ENCODE measurements at places on chromosomes 13 and 19.
A peak's percentile ranks its signal among the peaks of the same experiment; 100 is the strongest.

DNA sequence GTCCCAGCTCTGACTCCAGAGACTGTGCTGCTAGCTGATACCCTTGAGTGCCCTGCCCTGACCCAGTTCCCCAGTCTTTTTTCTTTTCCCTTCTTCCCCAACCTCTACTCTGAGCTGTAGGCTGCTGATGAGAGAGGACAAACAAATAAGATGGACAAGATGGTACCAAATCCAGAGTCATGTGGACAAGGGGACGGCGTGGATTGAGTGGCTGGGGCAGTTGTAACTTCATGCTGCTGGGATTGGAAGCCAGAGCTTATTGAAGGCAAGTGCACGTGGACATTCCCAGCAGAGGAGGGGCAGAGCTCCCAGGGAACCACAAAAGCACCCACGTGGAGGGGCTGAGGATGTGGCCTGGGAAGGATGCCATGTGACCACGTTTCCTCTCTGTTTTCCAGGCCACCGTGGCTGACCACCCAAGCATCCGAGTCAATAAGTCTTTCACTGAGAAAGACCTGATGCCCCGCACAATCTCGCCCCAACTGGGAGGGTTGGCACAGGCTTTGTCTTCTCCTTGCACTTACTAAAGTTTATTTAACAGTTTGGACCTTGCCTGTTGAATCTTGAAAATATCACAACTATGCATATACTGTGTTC lies 323.3 kb upstream of the ZNF507 start:
- DNase-seq = no peak

DNA sequence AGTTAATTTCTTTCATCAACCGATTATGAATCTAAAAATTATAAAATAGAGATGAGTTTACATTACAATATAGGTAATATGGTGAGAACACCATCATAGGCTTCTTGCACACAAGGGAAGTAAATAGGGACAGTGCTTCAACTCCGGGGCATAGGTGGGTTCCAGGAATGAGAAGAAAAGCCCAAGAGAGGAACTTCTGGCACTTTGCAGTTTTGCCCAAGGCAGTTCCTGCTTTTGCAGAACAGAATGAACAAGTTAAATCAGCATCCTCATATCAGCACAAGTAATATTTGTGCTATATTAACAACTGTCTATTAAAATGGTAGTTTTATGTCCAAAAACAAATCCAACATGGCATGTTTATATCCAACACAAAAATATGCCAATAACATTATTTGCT lies 60.1 kb downstream of the DACH1 start:
- no peak for DNase-seq

DNA sequence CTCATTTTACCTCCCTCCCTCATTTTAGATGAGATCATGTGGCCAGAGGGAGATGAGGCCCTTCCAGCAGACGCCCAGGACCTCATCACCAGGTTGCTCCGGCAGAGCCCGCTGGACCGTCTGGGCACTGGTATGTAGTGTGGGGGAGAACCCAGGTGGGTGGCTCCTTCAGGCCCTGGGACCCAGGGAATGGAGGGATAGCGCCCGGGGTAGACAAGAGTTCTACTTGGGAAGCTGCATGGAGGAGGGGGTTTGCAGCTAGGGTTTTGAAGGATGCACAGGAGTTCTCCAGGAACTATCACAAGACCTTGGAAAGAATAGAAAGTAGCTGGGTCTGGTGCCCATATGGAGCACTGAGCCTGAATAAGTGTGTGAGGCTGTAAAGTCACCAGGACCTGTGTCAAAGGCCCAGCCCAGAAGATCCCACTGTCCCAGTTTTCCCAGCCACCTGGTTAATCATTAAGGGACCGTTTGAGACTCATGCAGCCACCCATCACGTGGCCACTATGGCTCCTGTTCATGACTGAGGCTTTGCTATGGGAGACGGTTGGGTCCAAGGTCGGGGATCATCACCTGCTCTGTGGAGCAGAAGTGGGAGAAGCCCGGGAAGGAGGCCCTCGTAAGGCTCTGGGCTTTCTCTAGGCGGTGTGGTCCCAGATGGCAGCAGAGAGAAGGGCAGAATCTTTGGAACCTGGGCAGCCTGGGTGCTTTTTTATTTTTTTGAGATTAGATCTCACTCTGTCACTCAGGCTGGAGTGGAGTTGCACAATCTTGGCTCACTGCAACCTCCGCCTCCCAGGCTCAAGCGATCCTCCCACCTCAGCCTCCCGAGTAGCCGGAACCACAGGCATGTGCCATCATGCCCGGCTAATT lies 17.0 kb upstream of the PIK3R2 start:
- no peak for DNase-seq

- no peak for DNase-seq
Measured at GRCh38 chr19:32652894-32653598, 21.9 kb downstream of the ANKRD27 start.

GRCh38 chr13:46342538-46342937 lies 44.5 kb downstream of the RUBCNL start:
- DNase-seq = no peak

GRCh38 chr13:41905600-41906254 lies 55.2 kb downstream of the VWA8 start:
- peak; percentile 40 for DNase-seq

- no peak for DNase-seq
Measured at GRCh38 chr13:61795580-61795979, 379.9 kb upstream of the PCDH20 start.

GRCh38 chr13:31096654-31097302 lies 64.9 kb downstream of the HSPH1 start:
- no peak for DNase-seq

DNA sequence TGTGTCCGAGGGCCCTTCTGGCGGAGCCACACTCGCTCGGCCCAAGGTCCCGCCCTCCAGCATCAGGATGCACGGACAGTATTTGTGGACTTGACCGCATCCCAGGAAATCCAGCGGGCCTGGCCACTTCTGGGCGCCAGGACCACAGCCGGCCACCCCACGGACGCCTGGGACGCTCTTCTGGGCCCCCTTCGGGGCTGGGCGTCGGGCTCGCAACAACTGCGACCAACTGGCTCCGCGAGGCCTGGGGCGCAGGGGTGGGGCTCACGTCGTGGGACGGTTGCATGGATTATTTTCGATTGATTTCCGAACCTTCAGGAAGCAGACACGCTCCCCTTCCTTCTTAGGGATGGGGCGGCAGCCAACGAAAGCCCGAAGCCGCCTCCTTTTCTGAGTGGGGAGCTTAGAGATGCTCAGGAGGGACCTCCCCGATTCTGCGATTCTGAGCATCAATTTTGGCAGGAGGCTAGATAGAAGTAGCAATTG lies 521 bp upstream of the NUP58 start:
- no peak for DNase-seq

- DNase-seq = no peak
Measured at GRCh38 chr13:46639033-46639981, 86.3 kb downstream of the LRCH1 start.

DNA sequence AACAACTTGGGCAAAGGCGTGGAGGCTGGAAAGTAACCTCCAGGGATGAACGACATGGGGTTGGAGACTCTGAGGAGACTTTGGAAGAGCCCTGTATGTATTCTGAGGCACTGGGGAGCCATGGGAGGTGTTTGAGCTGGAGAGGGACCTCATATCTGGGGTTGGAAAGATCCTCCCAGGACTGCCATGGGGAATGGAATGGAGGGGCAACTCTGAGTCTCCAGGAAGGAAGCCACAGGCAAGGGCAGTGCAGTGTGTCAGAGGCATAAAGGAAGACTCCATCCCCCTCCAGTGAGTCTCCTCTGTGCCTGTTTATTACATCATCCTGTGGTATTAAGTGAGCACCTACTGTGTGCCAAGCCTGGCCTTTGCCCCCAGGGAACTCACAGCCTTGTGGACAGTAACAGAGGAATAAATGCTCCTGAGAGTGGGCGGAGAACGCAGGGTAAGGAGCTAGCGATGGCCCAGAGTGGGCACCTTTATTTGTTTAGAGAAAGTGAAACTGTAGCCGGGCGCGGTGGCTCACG lies 7.7 kb downstream of the PEAK3 start:
- no peak for DNase-seq

DNA sequence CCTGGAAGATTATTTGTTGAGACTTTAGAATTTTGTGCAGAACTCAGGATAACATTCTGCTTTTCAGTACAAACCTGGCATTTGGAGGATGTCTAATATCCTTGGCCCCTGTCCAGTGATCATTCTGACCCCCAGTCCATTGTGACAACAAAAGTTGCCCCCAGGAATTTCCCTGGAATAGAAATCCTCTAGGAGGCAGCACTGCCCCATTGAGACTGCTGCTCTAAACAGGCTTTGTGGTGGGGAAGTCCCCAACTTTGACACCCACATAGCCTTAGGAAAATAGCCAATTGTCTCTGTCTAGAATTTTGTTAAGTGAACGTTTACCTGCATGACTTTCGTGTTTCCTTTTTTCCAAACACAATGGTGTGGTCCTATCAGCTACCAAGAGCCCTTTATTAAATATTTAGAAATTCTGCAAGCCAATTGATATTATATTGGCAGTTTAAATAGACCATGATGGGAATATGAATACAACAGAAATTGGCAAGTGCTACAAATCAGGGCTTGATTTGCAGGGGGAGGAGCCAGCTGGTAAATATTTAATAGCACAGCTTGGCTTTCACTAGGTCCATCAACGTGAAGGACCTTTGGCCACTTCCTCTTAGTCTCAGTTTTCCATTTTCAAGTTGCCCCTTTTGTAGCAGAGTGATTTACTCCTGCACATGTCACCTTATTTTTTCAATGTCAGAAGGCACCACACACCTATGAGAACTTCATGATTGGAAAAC lies 451.7 kb downstream of the EFNB2 start:
- DNase-seq = peak; percentile 15

- no peak for DNase-seq
Measured at GRCh38 chr13:20715330-20715712, 11.8 kb downstream of the IL17D start.

DNA sequence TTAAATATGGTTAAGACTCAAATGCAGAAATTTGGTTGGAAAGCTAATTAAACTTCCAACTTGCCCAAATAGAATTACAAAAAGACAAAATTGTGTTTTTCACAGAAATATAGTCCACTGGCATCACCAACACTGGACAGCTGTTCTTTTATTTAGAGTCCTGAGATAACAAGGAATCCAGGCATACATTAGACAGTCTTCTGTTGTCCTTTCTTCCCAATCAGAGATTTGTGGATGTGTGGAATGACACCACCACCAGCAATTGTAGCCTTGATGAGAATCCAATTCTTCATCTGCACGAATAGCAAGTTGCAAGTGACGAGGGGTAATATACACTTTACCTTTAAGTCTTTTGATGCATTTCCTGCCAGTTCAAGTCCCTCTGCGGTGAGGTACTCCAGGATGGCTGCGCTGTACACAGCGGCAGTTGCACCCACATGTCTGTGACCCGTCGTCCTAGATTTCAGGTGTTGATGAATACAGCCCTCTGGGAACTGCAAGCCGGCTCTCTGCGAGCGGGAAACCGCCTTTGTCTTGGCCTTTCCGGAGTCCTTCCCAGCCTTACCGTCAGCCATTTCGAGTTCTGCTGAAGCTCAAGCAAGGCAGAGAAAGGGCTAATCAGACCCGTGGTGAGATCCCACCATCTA lies 14.7 kb downstream of the UBAC2 start:
- no peak for DNase-seq

DNA sequence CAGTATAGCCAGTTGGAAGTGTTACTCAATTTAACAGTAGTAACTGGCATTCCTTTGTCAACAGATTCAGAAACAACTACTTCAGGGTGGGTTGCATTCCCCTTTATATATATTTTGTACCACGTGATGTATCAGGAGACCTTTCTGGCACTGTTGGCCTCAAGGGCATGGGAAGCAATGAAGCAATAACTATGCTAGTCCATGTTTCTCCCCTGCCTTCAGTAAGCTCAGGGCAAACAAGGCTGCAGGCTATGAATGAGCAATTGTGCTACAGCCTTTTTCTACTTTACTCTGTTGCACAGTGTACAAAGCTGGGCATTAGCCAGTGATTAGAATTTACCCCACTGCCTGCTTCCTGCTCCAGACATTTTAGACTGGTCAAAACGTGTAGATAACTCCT lies 348.8 kb downstream of the GPC5 start:
- DNase-seq = no peak

DNA sequence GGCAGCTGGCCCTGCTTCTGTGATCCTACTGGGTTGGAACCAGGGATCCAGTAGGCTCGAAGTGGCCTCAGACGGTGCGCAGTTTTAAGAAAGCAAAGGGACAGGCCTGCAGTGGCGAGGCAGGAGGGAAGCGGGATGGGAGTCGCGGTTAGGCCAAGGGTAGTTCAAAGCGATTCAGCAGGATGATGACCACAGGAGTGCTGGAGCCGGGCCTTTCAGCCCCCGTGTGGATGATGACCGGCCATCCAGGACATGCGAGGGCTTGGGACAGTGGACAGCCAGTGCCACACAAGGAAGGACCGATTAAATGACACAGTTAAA lies 854 bp downstream of the RNASEH2B start:
- peak; percentile 62 for DNase-seq

- no peak for DNase-seq
Measured at GRCh38 chr19:2560369-2560768, 84.4 kb downstream of the GADD45B start.

DNA sequence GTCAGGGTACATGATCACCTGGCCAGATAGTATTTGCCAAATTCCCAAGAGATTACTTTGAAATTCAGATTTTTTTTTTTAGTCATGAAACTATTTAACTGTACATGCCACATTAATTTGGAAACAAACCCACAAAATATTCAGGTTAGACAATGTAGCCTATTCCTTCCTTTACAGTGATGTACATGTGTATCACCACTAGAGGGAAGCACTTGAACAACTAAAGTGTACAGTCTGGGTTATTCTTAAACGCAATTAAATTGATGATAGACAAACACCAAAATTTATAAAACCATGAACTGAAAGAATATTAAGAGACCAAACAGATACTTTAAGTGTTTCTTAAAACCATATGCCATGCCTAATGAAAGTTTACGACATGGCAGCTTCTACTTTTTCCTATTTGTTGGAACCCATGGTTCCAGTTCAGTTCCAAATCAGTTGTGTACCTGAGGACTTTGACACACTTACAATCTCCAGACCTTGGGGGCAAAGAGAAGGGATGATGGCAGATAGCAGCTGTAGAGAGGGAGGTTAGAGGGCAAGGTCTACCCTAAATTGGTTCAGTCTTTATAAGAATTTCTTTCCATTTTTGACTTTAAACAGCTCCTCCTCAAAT lies 52.8 kb downstream of the TNFSF13B start:
- DNase-seq = peak; percentile 57

DNA sequence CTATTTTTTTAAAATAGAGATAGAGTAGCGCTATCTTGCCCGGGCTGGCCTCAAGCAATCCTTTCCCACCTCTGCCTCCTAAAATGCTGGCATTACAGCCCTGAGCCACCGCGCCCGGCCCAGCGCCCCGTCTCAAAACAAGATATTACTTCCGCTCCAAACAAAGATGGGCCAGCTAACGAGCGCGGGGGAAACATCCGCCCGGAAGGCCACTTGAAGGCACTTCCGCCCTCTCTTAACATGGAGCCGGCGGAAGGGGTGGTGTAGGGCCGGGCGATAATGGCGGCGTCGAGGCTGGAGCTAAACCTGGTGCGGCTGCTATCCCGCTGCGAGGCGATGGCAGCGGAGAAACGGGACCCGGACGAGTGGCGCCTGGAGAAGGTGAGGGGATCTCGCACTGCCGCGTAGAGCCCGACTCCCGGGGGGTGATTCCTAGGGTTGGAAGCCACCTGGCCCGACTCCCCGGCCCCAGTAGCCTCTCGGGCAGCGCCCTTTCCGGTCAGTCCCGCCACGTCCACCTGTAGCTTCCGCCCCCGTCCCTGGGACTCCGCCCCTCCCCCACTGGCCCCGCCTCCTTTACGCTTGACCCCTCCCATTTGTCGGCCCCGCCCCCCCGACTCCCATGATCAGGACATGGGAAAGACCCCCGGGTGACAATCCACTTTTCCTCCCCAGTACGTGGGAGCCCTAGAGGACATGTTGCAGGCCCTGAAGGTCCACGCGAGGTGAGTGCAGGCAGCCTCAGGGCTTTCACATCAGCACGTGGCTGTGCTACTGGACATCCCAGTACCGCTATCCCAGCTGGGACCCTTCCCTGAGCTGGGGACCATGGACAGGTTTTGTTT lies at the start of gene USE1:
Gene USE1, plus strand, starts transcription at position 231 of the 845 bp plus-strand sequence. Its CDS starts 49 bp downstream, at position 280.
- peak; percentile 92 for DNase-seq

Data from KBM-7 (cell line).